ENCODE measurements at places on chromosomes 7 and 10.
A peak's percentile ranks its signal among the peaks of the same experiment; 100 is the strongest.

DNA sequence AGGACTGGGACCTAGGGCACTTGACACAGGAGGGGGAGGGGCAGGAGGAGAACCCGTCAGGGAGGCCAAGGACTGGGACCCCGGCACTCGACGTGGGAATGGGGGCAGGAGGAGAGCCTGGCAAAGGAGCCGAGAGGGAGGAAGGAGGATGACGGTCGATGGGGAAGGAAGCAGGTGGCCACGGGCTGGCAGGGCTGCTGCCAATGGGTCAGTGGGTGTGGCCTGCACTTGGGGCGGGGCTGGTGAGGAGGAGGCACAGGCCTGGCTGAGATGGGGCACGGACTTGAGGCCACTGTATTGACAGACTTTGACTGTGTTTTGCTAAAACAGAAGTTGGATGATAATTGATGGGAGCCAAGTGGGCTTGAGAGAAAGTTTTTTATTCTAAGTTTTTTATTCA is 68.9 kb downstream of the RBM33 start:
- no peak for DNase-seq

DNA sequence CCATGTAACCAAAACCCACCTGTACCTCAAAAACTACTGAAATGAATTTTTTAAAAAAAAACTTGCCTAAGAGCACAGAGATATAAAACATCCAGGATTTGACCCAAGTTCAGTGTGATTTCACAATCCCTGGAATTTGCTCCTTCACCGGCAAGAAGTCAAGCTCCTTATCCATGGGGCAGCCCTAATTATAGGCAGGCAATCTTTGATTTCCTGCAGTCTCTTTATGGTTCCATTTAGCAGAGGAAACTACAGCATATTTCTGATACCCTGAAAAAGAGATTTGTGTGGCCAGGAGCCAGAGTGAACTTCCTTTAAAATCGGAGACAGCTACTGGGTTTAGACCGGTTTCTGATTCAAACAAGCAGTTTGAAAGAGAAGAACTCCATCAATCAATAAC is 154.1 kb downstream of the CALN1 start:
- DNase-seq = no peak

DNA sequence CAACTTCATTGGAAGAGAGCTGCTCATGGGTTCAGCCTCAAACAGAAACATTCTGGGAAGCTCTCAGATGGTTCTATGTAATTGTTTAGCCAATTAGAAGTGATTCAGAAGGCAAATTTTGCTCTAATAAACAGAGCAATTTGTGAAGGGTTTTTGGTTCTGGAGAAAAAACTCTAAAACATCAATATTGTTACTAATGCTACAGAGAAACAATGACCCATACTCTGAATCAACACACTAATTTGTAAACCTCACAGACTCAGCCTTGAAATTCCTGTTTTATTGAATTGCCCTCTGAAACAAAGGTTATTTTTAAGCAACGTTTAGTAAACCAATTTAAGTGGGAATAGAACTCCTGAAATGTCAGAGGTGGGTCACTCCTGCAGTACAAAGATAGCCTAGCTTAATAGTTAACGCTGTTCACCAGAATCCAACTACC is 171.6 kb upstream of the SVIL start:
- no peak for DNase-seq

GRCh38 chr7:133484086-133484485 is 231.2 kb downstream of the EXOC4 start:
- DNase-seq = peak; percentile 6

GRCh38 chr10:99571816-99572215 is 39.1 kb downstream of the NKX2-3 start:
- no peak for DNase-seq

DNA sequence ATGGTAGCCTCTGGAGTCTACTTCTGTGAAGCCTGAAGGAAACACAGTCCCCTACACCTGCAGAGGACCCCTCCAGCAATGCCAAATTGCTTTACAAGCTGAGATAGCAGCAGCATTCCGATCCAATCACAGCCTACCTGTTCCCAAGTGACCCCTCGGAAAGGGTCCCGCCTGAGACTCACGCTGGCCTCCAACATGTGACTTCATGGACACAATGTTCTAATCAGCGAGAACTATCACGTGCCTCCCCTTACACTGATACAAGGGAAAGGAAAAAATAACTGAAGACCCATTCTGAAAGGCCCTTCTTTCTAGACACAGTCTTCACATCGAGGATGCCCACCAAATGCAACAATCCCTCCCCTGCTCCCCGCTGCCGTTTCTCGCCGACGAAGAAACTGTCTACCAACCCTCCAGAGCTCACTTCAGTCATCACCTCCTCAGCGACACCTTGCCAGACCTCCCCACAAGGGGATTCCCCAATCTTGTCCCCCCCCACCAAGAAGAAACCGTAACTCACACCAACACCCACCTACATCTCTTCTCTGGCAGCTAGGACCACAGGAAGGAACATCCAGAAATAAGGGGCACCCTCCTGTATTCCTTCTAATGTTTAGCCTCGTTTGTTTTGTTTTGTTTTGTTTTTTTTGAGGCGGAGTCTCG is 1.8 kb downstream of the SNX8 start:
- no peak for DNase-seq

DNA sequence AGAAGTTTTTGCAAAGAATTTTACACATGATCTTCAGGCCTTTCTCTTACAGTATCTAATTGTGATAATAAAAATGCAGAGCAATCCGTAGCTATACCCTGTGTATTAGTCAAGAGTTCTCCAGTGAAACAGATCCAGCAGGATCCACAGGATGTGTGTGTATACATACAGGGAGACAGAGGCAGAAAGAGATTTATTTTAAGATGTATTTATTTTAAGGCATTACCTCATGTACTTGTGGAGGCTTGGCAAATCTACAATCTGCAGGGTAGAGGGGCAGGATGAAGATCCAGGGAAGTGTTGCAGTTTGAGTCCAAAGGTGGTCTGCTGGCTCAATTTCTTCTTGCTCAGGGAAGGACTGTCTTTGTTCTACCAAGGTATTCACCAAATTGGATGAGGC is 41.7 kb downstream of the ARHGAP12 start:
- DNase-seq = no peak

GRCh38 chr7:2124604-2125345 is 108.0 kb downstream of the MAD1L1 start:
- DNase-seq = no peak

DNA sequence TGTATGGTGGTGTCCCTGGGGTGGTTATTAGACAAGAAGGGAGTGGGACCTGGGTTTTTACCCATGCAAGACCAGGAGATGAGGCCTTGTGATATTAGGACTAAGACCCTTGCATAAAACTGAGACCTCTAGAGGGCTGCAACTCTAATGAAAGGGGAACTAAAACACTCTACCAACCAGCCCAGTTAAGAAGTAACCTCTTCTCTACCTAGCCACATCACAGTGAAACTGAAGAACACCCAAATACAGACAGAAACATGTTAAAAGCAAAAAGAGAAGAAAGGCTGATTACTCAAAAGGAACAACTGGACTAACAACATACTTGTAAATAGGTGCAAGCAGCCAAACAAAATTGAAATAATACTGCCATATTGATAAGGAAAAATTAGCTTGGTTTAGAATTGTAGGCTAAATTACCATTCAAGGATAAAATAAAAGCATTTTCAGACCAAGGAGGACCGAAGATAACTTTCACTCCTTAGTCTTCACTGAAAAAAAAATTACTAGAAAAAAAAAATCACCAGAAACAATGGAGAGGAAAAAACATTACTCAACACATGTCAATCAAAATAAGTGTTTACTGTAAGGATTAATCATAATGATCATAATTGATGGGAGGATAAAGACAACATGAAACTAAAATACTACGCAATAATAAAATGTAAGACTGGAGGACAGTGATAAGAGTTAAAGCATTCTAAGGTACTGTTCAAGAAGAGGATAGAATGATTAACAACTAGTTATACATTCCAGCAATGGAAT is 27.6 kb downstream of the ERLIN1 start:
- DNase-seq = no peak

GRCh38 chr10:70135046-70135445 is 2.4 kb upstream of the AIFM2 start:
- no peak for DNase-seq

DNA sequence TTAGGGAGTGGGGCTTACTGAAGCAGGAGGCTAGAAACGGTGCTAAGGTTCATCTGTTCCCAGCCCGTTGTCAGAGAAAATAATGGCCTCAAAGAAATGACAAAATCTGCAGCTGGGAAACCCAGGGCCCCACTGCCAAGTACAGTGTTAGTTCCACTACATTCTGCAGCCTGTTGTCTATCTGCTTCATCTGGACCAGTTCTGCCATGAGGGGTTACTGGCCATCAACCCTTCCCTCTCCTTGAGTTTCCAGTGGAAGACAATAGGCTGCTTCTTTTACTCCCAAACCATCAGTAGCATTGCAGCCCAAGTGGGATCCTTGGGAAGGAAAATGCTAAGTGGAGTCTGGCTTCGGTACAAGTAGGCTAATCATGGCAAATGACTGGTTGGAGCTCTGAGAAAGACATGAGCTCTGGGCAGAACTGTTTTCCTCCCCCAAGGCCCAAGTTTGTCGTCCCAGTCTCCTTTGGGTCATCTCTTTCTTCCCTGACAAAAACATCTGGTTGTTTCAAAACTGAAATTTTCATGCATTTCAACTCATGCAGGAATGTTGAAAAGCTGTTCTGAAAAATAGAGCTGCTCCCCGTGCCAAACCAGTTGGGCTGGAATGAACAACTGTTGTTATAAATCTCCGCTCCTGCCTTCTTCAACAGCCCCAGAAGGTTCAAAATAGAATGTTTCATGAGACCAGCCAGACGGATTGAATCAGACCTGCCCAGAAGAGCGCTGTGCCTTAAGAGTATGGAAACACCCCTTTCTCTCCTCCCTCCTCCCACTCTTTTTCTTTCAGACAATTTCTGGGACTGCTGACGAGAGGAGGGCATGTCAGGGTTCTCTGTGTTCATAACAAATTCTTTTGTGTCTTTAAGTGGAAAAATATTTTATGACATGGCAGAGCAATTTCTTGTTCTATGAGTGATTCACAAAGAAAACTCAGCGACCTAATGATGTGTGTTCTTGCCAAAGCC is 116.6 kb downstream of the RAB18 start:
- no peak for DNase-seq

DNA sequence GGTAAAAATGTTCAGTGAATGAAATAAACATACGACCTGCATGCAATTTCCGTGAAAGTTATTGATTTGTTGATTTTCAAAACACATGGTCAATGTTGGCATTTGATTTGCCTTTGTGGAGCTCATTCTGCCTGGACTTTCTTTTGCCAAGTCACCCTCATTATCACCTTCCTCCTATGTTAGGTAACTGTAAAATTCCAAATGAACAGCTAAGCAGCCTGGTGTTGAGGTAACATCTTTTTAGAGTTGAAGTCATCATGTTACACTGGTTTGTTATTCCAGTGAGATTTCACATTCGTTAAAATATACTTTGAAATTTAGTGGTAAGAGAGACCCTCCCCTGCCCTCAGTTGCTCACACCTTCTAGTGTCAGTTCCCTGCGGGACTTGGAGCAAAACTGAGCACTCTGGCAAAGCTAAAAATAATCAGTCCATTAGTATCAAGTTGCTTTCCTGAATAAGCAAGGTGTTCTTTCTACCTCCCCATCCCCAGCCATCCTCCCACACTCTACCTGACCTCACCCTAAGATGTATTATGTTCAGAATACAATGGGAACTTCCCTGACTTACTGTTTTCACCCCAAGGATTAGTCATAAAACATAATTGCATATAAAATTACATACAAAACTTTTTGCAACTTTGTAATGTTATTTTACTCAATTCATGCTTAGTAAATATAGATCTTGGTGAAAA is 283.3 kb upstream of the SEMA3A start:
- no peak for DNase-seq

- DNase-seq = no peak
Observed at GRCh38 chr7:26603631-26604030, 260.8 kb downstream of the SKAP2 start.

- DNase-seq = no peak
Observed at GRCh38 chr10:34862892-34863291, 47.8 kb upstream of the PARD3 start.

- DNase-seq = peak; percentile 33
Observed at GRCh38 chr10:68826764-68827591, at the start of gene STOX1. Gene STOX1 (plus strand): TSS chr10:68827531. CDS start chr10:68827624, 93 bp downstream.

DNA sequence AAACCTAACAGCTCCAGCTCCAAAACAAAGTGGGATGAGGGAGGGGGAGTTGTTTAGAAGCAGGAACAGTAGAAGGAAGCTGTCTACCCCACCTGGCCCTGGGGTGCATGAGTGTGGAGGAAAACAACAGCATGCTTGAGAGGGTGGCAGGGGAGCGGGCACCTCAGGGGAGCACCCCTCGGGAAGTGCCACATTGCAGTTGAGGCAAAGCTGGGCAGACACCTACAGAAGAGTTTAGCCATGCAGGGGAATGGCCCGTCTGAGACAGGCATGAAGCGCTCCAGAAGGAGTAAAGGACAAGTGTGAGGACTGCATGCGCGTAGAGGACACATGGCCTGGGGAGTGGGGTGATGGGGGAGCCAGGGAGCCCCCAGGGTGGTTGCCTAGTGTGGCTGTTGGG is 18.1 kb downstream of the CHAT start:
- no peak for DNase-seq

- DNase-seq = peak; percentile 38
Observed at GRCh38 chr7:107069457-107069856, 25.0 kb downstream of the PRKAR2B start.

GRCh38 chr7:42550706-42551470 is 313.9 kb upstream of the GLI3 start:
- DNase-seq = no peak

DNA sequence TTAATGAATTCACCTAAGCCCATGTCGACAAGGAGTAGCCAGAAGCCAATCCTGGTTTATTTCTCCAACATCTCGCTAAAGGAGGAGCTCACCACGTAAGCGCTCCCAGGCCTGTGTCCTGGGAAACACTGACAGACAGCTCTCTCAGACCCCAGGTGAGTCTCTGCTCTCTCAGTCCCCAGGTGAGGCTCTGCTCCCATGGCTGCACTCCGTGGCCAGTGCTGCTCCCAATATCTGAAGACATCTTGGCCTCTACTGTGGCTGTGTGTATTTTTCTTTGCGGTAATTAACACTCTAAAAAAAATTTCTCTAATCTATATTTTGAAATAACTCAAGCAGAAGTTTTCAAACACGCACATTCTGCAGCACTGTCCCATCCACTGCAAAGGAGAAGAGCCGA is 564.5 kb downstream of the PTPRN2 start:
- DNase-seq = no peak

DNA sequence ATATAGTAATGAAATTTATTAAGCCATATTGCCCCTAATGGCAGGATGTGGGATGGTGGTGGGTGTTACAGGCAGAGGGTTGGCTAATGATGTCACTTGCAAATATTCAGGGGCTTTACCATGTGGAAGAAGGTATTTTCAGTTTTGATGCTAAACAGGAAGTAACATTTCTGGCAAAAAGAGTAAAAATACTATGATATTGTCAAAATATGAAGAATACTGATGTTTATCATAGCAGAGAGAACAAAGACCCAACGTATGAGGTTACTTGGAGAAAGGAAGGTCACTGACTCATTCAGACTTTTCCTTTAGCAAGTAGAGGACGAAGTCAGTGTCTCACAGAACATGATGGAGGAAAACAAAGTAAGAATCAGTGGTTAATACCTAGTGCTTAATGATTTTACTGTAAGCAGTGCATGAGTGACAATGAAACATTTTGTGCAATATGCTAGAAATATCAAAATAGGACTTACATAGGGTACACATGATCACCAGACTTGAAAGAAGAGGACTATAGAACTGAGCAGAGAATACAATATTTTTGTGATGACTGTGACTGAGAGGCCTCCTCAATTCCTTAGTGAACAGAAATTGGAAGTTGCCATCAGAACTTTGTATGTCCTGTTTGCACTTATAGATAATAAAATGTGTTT is 89.7 kb upstream of the STEAP4 start:
- DNase-seq = no peak

Data from occipital lobe (tissue), 3 donors.